ENCODE measurements at places on chromosomes 3 and 15.

DNA sequence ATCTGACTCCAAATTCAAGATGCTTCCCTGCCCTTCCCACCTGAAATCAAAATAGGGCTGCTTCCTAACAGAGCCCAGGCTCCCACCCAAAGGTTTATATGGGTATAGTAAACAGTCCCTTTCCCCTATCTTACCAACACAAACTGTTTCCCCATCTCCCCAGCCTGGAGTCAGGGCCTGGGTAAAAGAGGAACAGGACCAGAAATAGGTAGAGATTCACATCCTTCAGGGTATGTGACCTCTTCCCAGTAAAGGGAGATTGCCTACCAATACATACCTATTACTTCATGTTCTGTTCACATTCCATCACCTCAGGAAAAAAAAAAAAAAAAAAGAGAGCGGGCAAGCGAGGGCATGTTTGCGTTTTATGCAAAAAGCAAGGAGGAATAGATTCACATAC, 9.7 kb upstream of the SHF start:
- DNase-seq = no peak

GRCh38 chr3:6396631-6397030, 464.3 kb upstream of the GRM7 start:
- no peak for DNase-seq

- no peak for DNase-seq
Observed at GRCh38 chr3:47849699-47850563, 47.0 kb downstream of the DHX30 start.

DNA sequence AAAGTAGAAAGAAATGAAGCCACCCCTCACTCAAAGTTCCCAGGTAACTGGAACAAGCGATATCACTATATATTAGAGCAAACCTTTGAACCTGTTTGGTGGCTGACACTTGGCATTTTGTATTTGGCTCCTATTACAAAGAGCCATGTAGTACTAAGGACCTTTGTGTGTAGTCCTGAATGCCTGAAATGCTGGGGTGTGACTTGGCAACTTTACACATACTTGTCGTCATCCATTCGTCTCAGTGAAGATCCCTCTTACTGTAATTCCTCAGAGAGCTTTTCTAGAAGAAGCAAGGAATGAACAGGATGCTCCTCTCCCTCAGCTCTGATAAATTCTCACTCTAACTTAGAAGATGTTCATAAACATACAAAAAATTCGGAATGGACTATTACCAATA, 216.1 kb upstream of the CDIN1 start:
- DNase-seq = no peak

DNA sequence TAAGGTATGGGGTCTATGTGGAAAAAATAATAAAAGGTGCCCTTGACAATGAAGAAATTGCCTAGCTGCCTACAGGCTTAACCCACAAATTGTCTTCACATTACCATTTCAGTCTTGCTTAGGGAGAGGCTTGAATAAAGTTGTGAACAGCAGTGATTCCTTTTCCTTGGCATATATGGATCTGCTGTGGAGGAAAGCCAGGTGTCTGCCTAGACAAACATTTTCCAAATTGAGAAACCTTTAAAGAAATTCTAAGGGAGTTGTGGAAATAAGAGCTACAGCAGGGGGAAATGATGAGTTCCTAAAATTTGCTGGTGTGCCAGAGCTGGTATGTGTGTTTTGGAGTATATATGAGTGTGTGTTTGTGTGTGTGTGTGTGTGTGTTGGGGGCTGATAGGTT, 452.1 kb downstream of the NTRK3 start:
- no peak for DNase-seq

GRCh38 chr3:69012800-69013252, 658 bp downstream of the EOGT start:
- no peak for DNase-seq

DNA sequence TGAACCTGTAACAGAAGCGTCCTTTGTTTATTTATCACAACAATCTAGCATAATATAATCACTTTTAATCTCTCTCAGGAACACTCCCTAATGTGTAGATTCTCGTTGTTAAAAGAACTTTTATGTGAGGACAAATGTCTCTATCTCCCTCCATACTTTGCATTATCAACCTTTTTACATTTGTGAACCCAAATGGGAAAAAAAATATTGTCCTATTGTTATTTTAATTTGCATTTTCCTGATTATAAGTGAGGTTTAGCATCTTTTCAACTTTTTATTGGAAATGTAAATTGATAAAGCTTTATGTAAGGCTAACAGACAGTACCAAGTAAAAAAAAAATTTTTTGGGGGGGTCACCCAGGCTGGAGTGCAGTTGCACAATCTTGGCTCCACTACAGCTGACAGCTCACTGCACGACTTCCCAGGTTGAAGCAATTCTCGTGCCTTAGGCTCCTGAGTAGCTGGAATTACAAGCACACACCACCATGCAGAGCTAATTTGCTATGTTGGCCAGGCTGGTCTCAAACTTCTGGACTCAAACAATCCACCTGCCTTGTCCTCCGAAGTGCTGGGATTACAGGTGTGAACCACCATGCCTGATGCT, 33.0 kb upstream of the DENND4A start:
- no peak for DNase-seq

DNA sequence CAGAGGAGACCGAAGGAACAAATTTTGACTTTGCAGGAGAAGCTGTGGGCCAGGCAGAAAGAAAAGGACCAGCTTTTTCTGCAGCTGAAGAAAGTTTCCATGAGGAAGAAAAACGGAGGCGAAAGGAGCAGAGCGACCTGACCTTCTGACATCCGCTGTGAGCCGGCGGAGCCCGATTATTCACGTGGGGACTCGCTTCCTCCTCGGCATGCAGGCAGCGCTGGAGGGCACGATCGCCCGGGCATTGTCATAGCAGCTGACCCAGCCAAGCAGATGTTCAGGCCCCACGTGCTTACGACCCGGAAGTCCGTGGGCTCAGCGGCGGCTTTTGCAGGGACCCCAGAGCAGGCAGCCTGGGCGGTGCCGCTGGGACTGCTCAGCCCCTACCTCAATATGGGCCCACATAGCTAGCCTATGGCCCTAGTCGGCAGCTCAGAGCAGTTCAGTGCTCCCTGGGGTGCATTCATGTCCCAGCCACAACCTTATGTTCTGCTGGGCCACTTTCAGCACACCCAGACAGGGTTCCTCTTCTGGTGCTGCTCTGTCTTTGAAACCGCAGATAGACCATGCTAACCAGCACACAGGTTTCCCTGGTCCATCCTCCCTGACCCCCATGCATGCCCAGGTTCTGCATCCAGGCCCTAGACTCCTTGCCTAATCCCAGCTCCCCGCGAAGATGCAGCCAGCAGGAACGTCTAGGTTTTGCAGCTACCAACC, 10.5 kb upstream of the EIF4A2 start:
- DNase-seq = peak; percentile 34

GRCh38 chr3:182637350-182638110, 155.8 kb upstream of the ATP11B start:
- DNase-seq = no peak

- DNase-seq = no peak
Observed at GRCh38 chr15:53072077-53072476, 281.9 kb upstream of the ONECUT1 start.

- no peak for DNase-seq
Observed at GRCh38 chr15:51155891-51156290, 61.2 kb upstream of the TNFAIP8L3 start.

GRCh38 chr3:30440147-30440604, 166.2 kb upstream of the TGFBR2 start:
- DNase-seq = no peak

DNA sequence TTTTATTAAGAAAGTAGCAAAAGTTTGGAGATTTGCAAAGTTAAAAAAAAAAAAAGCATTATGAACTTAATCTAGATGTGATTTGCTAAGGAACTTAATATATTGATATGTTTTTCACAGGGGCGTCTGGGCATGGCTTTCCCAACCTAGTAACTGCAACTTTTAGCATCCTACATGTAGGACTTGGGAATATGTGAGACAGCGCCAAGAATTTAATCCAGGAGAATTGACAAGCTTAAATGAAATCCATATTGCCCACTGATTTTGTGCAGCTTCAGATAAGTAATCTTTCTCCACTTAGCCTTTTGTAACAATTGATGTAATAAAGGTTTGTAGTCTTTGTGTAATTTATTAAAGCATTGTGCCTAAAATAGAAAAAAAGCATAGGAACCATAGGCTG, 982 bp upstream of the GABPB1 start:
- no peak for DNase-seq

DNA sequence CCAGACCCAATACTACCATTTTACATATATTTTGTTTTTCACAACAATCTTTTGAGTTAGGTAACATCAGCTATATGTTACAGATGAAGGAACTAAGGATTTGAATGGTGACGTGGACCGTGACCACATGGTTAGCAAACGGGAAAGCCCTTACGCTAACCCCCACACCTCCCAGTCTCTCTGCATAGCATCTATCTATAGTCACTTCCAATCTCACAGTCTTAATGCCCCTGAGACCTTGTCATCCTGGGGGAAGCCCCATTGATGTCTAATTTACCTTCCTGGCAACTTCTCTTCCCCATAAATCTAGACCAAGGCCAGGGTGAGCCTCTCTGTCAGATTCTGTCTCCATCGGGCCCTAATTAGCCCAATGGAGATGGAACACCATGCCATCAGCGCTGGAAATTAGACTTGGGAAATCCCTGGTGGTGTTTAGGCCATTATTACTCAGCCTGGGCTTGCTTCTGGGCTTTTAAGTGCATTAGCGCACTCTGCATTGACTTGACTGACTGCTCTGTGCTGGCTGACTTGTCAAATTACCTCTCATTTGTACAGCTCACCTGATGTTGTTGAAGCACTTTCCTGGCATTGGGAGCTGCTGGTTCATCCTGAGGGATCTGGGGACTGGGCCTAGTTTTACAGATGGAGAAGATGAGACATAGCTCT, 34.0 kb upstream of the SH3GL3 start:
- DNase-seq = no peak

- DNase-seq = no peak
Observed at GRCh38 chr3:138803006-138803653, 31.6 kb downstream of the PIK3CB start.

DNA sequence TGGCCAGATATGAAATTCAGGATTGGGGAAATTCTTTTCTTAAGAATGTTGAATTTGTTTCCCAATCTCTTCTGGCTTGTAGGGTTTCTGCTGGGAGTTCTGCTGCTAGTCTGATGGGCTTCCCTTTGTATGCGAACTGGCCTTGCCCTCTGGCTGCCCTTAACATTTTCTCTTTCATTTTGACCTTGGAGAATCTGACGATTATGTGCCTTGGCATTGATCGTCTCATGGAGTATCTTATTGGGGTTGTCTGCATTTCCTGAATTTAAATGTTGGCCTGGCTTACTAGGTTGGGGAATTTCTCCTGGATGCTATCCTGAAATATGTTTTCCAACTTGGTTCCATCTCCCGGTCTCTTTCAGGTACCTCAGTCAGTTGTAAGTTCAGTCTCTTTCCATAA, 152.2 kb downstream of the CFAP20DC start:
- DNase-seq = no peak

DNA sequence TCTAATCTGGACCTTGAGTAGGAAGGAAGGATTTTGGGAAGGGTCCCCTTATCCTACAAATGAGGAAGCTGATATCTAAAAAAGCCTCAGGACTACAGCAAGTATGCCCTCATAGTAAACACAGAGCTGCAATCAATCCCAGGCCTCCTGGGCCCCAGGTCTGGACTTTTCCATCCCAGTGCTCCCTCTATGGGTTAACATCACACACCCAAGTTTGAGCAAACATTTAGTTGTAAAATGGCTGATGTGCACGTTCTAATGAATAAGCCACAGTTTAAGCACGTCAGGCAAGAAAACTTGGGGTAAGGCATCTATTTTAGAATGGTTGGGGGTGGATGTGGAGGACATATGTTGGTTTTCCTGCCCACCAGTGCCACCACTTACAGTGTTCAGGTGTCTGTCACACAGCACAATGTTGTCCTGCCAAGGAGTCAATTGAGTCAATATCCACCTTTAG, 44.3 kb upstream of the UBE2E1 start:
- no peak for DNase-seq

DNA sequence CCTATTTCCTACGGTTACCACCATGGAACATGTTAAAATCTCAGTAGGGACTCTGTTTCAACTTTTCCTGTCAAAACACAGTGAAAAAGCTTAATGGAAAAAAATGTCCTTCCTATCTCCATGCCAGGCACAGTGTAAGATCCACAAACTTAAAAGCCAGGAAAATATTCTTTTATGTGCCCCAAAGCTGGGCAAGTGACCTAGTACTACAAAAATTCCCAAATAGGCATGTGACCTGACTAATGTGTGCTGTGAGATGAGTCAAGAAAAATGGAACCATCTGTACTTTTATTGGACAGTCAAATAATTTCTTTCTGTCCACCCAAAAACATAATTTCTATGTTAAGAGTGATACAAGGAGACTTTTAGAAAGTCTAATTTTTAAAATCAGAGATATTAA, 406.0 kb downstream of the ZBTB20 start:
- DNase-seq = no peak

DNA sequence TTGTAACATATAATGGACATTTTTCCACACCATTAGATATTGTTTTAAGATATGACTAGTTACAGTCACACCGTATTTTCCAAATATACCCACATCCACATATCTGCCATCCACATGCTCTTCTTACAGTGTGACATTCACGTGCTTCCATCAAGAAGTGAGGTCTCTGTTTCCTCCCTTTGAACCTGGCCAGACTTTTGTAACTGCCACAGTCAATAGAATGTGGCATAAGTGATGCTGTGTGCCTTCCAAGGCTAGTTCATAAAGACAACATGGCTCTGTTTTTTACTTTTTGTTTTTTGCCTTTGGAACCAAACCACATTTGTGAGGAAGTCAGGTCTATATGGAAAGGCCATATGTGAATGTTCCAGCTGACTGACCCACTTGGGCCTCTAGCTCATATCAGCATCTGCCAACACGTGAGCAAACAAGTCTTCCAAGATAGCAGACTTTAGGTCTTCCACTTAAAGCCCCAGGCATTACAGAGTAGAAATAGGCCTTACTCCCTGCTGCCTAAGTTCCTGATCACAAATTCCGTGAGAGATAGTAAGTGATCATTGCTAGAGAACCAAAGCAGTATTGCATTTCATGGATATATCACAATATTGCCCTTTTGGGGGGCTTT, 27.1 kb downstream of the EIF1B start:
- DNase-seq = no peak

GRCh38 chr3:63947594-63947993, 35.4 kb upstream of the SCAANT1 start:
- no peak for DNase-seq

GRCh38 chr15:77475898-77476297, 55.2 kb downstream of the HMG20A start:
- no peak for DNase-seq

GRCh38 chr3:64548200-64548889, 139.5 kb downstream of the ADAMTS9 start:
- no peak for DNase-seq

DNA sequence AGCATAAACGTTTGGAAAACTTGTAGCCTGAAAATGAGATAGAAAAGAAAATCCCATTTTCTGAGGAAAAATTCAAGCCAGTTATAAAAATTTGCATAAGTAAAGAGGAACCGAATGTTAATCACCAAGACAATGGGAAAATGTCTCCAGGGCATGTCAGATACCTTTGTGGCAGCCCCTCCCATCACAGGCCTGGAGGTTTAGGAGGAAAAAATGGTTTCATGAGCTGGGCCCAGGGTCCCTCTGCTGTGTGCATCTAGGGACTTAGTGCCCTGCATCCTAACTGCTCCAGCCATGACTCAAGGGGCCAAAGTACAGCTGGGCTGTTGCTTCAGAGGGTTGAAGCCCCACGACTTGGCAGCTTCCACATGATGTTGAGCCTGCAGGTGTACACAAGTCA, 153.1 kb downstream of the TAFA4 start:
- DNase-seq = no peak

- no peak for DNase-seq
Observed at GRCh38 chr3:53161450-53161819, 426 bp downstream of the PRKCD start.
